ENCODE measurements at places on chromosomes 1 and 21.

DNA sequence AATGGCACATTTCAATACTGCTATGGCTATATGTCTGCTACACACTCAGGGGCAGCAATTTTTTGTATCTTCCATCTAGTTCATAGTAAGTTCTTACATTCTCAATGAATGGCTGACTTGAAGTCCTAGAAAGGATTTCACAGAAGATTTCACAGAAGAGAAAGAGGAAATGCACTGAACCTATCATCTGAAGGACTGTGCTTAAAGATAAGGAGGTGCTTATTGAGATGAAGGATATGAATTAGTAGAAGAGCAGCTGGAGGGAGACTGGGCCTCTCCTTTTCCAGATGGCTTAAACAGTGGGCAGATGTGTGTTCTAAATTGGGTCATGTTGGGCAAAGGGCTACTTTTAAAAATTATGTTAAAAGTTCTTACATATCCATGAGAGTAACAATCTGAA is 14.6 kb downstream of the ADAR start:
- DNase-seq = no peak

GRCh38 chr1:157868654-157869053 is 27.0 kb upstream of the CD5L start:
- no peak for DNase-seq

DNA sequence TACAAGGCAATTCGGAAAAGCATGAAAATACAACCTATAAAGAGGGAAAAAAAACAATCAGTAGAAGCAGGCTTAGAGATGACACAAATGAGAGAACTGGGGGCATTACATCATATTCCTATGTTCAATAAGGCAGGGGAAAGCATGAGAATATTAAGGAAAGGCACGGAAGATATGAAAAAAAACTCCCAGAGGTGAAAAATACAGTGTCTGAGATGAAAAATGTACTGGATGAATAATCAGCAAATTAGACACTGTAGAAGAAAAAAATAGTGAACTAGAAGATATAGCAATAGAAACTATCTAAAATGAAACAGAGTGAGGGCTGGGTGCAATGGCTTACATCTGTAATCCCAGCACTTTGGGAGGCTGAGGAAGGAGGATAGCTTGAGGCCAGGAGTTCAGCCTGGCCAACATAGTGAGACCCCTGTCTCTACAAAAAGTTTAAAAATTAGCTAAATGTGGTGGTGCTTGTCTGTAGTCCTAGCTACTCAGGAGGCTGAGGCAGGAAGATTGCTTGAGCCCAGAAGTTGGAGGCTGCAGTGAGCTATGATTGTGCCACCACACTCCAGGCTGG is 101.8 kb downstream of the ST3GAL3 start:
- no peak for DNase-seq

DNA sequence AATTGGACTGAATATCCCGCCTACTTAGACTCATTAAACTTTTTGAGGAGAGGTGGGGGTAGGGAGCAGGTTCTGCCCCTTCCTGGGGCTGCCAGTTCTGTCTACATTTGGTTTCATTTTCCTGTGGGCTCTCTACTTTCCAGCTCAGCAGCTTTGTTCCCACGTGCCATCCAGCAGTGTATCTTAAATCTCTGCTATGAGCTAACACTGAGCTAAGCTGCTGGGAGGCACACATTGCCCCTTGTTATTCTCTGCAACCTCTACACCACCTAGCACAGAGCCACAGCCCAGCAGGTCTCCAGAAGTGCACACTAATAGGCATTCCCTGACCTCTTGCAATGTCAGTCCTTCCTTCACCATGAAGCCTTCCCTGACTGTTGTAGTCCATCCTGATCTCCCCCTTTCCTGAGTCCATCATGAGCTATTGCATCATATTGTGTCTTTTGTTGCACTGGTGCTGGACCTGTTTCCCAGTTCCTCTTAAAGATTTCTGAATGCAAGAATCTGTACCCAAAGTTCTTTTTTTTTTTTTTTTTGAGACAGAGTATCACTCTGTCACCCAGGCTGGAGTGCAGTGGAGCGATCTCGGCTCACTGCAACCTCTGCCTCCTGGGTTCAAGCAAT is 28.7 kb upstream of the NRDC start:
- no peak for DNase-seq

All from hippocampal formation (tissue), 2 donors.